ENCODE measurements at places on chromosomes 3 and 15.

- no peak for DNase-seq
Observed at GRCh38 chr3:97910931-97911351, 61.3 kb downstream of the RIOX2 start.

DNA sequence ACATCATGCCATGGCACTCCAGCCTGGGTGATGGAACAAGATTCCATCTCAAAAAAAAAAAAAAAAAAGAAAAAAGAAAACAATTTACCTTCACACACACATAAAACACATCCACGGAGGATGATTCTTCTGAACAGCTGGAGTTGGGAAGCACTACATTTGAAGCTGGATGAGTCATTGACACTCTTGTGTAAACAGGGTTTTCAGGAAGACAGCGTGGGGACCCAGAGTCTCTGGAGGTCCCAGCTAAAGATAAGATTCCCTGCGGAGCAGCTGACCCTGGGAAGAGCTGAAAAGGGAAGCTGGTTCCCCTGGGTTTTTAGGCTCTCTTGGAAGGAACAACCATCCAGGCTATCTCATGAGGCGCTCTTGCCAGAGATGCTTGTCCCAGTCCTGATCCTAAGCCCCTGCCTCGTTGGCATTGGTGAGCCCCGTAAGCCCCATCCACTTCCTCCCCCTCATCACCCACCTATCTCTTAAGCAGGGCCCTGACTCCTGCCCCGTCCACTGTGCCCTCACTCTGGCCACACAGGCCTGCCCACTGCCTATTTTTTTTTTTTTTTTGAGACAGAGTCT, 32.0 kb upstream of the FURIN start:
- DNase-seq, result no peak

GRCh38 chr3:37506956-37507535, 332.7 kb upstream of the LRRFIP2 start:
- DNase-seq, result no peak

DNA sequence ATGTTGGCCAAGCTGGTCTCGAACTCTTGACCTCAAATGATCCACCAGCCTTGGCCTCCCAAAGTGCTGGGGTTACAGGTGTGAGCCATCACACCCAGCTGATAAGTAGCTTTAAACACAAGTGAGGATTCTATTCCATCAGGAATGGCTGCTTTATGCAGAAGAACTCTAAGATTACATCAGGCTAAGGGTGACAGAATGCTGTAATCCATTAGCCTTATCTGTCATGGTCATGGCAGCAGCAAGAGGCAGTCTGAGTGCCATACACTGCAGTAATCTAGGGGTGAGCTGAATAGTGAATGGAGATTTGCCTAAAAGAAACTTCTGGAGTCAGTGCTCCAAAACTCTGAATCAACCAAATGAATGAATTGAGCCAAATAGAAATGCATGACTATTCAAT, 39.6 kb downstream of the LIPC start:
- DNase-seq, result no peak

DNA sequence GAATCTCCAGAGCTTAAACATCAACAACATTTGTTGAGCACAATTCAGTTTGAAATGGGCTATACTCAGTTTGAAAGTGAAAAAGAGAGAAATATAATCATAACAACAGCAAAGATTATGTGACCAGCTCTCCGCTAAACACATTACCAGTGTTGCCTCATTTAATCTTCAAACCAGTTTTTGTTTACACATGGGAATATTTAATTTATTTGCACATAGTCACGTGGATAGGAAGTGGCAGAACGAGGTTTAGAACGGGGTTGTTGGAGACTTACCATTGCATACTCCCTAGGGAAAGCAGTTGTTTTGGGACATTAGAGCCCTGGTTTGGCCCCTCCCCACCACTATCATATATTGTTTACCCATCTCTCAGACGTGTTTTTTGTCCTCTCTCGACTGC, 77.2 kb downstream of the IL1RAP start:
- no peak for DNase-seq

- no peak for DNase-seq
Observed at GRCh38 chr15:53196242-53196641, 406.1 kb upstream of the ONECUT1 start.

DNA sequence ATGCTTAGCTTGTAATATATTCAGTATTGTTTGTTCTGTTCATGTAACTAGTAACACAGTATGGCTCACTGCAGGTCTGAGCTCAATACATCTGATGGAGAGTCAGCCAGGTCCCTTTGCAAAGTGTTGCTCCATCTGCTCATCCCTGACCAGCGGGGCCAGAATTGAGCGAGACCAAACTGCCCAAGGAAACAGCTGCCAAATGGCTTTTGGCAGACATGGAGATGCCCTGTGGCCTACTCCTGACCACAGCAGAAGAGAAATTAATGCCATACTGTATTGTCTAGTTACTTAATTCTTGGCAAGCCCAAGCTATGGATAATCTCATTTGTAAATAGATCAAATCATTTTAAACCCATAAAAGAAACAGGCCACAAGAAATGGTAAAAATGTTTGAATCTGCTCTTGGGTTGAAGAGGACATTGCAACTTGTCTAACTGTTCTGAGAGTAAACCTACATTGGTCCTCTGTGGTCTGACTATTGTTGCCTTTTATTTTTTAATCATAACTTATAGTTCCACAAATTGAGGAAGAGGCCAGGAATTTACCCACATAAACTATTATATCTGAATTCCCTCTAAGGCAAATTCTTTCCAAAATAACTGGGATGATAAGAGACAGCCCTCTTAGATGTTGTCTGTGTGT, 209.5 kb downstream of the EBLN2 start:
- DNase-seq, result no peak

DNA sequence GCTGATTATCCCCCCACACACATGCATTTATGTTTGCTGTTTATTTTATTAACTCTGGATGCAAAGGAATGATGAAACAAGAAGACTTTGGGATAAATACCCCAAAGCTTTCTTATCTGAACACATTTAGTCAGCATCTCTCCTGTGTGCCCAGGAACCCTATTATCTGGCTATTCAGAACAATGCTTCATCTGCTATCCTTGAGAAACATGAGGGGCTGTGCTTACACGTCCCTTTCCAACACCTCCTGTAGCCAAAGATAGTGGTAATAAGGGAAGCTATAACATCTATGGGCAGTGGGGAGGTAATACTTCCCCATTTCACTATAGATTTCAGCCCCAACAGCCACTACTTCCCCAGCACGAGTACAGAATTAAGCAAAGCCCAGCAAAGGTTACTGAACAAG, 94.7 kb downstream of the SSR3 start:
- DNase-seq, result no peak

GRCh38 chr3:188796122-188796631, 375.6 kb upstream of the TPRG1 start:
- DNase-seq, result no peak

DNA sequence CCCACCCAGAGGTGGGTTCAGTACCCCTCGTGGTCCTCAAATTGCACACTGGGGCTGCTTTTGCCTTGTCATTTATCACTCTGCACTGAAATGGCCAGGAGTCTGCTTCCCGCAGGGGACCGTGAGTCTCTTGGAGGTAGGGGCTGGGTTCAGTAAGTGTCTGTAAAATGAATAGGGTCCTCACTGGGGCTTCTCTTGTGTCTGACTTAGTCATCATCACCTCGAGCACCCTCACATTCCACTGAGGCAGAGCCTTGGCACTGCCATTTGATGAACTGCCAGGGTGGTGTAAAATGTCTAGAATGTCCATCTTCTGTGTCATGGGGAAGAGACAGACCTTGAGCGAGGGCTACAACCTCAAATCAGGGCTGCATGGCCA, 61.0 kb upstream of the RYK start:
- no peak for DNase-seq

GRCh38 chr3:181066143-181067087, 76.9 kb upstream of the DNAJC19 start:
- no peak for DNase-seq

GRCh38 chr15:62389885-62390790, 225.1 kb upstream of the C2CD4B start:
- no peak for DNase-seq

GRCh38 chr3:43729707-43730414, 39.1 kb downstream of the ABHD5 start:
- no peak for DNase-seq

DNA sequence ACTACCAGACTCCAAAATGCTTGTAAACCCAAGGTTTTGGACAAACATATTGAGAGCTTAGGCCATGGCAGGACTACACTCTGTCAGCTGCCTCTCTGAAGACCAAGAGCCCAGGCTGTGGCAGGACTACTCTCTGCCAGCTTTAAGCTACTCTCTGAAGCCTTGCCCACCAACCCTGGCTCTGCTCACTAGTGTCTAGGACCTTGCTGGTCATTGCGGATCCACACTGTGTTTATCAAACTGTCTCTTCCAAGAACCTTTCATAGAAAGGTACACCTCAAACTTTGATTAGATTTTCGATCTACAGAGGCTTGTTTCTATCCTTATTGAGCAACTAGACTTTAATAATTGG, 41.9 kb upstream of the MME start:
- DNase-seq, result no peak

- DNase-seq, result no peak
Observed at GRCh38 chr15:65246939-65247338, 35.7 kb upstream of the CILP start.

DNA sequence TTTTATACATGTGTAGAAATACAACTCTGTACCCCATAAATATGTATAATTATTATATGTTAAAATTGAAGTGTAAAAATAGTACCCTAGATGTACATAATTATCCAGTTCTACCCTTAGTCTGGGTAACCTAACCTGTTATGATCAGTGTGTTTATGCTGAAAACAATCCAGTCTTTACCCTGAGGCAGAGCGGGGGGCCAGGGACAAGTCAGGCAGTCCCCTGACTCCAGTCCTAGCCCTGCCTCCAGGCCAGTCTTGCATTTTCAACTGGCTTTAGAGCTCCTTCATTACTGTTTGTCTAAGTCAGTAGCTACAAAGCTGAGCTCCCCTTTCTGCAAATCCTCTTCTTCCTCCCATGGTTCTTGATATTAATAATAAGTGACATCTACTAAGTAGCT, 3.1 kb downstream of the MESD start:
- DNase-seq, result no peak

Measured in Panc1 (cell line).